GM19239 (cell line): ENCODE measurements at places on chromosomes 6 and 20.

GRCh38 chr6:127566119-127566518 lies 10.9 kb upstream of the C6orf58 start:
- DNase-seq, result no peak

GRCh38 chr6:40383348-40384115 lies 203.6 kb downstream of the LRFN2 start:
- DNase-seq, result no peak

GRCh38 chr6:109799129-109799528 lies 108.0 kb downstream of the FIG4 start:
- no peak for DNase-seq

DNA sequence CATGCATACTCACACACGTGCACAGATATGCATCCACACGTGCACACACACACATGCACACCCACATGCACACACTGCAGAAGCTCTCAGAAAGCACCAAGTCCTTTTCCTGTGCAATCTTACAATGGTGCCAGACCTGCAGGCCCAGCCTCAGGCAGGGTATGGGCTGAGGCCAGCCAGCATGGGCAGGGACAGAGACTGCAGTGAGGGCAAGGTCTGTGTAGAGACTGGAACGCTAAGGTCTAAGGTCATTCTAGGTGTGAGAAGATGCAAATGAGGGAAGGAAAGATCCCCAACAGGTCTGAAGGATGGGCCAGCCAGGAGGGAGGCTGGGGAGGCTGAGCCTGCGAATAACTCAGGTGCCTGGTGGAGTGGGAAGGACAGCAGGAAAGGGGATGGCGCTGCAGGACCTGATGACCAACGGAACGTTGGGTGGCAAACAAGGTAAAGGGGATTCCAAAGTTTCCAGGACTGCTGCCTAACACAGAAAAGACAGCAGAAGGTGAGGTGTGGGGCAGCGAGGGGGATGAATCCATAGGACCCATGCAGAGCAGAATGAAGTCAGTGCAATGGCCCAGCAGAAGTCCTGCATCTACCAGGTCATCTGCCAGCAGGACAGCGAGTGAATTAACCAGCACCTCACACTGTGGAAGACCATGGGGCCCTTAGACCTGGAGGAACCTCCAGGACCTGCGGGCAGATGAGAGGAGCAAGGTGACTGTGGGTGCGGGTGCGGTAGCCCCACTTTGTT lies 67.0 kb downstream of the ABHD12 start:
- DNase-seq, result no peak

DNA sequence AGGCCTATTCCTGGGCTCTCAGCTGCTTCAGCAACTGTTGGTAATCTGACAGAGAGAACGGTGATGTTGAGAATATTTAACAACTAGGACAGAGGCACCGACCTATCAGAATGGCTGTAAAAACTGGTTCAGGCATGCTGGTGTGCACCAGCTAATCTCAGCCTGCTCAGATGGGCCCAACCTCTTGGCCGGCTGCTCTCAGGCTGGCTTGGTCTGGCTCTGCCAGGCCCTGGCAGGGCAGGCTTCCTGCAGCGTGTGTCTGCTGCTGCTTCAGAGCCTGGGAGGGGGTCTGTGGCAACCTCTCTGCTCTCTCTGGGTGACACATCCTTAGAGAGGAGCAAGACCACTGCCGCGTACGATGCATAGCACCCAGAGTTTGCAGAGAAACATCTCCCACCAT lies 4.8 kb downstream of the SLC2A12 start:
- no peak for DNase-seq

- DNase-seq, result no peak
These were observed 287.6 kb downstream of the ESR1 start for GRCh38 chr6:152094992-152095592.

DNA sequence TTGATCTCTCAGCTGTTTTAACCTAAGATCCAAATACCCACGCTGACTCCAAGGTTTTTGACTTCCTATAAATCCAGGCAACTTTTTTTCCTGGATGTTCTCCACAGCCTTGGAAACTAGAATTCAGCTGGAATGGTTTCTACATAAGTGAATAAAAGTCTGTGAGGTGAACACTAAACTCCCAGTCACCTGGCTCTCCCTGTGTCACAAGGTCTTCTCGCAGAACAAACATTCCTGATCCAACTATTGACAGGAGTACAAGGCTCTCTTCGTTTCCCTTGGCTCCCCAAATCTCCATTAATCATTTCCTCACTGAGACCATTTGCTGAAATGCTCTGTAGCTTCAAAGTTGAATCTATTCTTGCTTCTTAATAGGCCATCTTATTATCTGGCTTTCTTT lies 265.7 kb downstream of the ADGRG6 start:
- no peak for DNase-seq

- DNase-seq, result peak; percentile 52
These were observed 129.4 kb upstream of the RIN2 start for GRCh38 chr20:19628570-19629134.

DNA sequence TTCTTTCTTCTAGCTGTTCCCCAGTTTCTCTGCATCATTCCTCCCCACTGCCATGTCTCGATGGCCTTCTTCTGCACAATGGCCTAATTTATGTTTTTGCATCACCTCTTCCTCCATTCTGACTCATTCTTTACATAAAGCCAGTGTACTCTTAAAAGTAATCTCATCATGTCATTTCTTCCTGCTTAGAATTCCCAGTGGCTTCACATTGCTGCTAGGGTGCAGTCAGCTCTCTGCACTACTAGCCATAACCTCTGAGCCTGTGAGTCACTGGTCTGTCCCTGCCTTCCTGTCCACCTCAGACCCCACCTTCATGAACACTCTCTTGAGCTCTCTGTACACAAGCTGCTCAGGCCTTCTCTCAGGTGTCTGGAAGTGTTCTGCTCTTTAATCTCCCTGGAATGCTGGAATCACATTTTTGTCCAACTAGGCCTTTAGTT lies 24.1 kb upstream of the TRIM27 start:
- no peak for DNase-seq

DNA sequence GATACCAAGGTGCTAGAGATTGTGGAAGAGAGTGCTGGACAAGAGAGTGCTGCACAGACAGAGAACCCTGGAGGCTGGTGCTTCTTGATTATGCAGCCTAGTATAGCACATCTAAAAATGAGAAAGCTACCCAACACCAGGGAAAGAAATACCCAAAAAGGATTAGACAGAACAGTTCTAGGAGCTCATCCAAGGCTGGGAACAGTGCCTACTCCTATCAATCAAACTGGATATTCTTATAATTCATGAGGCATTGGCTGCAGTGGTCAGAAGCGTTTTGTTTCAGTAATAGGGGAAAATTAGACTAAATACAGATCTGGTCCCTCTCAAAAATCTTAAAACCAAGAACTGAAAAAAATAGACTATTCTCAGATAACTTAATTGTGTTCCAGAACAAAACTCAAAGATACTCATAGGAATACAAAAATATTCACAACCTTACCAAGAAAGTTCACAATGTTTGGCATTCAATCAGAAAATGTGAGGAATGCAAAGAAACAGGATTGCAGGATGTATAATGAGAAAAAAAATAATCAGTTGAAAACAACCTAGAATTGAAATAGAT lies 222.9 kb downstream of the EPHA7 start:
- no peak for DNase-seq

DNA sequence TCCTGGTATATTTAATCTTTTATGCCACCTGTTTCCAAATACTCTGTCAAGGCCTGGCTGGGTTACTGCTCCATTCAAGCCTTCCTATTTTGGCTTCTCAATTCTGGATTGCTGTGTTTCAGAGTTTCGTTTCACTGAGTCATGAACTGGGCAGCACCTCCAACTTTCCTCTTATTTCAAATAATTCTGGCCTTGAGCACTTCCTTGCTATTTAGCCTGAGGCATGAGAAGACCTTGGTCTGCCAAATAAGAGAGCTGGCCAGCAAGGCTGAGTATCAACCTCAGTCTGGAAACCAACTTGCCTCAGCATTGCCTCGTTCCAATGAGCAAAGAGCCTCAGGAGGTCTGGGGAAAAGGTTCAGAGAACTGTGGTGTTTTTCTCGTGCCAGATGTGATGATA lies 66.6 kb downstream of the TNFAIP3 start:
- DNase-seq, result no peak

DNA sequence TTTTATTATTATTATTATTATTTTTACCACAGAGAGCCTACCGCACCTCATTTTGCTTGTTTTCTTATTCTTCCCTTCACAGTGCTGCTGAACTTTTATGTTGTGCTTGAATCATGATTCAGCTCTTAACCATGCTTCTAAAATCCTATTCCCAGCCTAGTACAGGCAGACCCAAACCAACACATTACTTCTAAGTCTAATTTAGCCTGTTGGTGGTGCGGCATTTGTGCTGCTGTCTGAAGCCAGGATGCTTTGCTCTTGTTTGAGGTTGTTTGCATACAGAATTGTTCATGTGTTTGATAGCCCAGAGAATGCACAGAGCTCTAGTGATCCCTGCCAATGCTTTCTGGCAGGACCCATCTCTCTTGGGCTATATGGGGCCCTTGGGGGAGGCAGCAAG lies 213.5 kb upstream of the KCNG1 start:
- no peak for DNase-seq

- DNase-seq, result no peak
These were observed 11.8 kb downstream of the B4GALT5 start for GRCh38 chr20:49701916-49702315.

GRCh38 chr6:148273962-148274752 lies 68.5 kb upstream of the SASH1 start:
- no peak for DNase-seq

DNA sequence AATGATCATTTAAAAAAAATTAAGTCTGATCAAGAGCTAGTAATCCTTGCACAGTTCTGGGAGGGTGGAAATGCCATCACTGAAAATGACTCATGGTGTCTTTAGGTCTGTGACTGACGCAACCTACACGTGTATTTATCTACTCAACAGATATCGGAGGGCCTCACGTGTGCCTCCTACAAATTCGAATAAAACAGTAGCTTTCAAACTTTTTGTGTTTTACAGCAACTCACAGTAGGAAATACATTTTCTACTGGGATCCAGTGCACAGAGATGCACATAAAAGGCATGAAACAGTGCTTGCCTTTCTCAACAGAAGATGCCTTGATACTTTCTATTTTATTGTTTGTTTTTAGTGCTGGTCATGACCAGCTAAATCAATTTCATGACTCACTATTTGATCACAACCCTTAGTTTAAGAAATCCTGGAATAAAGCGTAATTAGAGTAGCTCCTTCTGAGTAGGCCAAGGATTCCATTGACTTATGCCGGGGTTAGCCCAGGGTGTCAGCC lies 210.0 kb upstream of the SNX9 start:
- DNase-seq, result no peak

DNA sequence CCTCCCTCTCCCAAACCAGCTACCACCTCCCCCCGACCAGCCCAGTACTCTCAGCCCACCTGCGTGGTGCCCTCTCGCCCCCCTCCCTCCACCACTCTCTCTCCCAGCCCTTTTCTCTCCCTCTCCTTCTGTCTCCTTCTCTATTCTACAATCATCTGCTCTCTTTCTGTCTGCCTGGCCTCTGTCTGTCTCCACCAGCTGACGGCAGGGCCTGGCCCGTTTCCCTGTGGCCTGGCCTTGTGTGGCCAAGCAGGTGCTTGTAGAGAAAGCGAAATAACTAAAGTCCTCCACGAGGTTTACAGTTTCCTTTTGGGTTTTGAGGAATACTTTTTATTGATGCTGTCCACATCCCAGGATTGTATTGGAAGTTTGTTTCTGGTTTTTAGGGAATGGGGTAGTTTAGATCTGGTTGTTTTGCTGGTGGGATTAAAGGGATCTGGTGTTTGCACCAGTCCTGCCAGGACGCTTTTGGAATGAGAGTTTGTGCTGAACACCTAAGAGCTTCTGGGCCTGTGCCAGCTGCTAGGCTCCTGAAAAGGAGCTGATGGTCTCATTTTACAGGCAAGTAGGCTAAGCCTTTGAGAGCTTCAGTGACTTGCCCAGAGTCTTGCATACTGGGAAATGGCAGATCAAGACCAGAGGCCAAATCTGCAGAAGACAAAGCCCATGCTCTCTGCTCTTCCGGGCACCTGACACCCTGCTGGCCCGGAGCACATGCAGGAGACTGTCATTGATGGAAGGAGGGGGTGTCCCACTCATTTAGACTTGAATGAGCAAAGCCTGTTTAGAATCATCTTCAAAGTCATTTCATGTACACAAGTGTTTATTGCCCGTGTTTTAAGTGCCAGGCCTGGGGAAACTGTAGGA lies 161.7 kb downstream of the SYCP2 start:
- no peak for DNase-seq

GRCh38 chr20:57756213-57756612 lies 46.4 kb upstream of the PMEPA1 start:
- DNase-seq, result no peak

GRCh38 chr6:72283571-72283970 lies 338.3 kb upstream of the KCNQ5 start:
- no peak for DNase-seq

GRCh38 chr6:1809291-1809988 lies 199.7 kb downstream of the FOXC1 start:
- no peak for DNase-seq

DNA sequence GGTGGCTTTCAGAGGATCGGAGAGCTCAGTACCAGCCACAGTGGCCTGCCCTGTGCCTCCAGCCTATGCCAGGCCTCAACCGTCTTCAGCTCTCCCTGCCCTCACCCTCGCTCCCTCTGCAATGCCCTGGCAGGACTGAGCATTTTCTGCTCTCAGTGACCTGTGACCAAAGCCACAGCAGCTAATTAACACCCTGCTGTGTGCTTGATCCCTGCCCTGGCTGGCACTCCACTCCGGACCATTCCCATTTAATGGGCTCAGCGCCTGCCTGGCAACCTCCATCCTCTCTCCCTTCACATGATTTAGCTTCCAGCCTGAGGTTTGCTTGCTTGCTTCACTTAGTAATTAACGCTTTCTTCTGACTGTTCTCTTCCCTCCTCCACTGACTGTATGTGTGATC lies 287.5 kb downstream of the LRFN2 start:
- no peak for DNase-seq

DNA sequence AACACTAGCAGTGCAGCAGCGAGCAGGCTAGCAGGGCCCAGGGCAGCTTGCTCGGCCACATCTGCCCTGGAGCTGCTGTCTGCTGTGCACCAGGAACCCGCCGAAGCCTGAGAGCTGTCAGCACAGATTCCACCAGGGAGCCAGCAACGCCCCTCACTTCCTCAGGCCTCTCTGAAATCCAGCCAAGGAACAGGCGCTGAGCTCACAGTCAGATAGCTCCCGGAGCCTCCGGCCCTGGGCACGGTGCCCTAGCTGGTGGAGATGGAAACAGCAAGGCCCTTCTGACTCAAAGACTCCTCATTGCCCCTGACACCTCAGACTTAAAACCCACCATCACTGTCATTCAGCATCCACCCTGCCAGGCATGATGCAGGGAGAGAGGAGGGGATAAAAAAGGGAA lies 839.4 kb downstream of the MAFB start:
- no peak for DNase-seq

GRCh38 chr6:37105148-37106050 lies 64.6 kb upstream of the PIM1 start:
- DNase-seq, result no peak

GRCh38 chr20:63254606-63255384 lies 532 bp upstream of the NKAIN4 start:
- no peak for DNase-seq

DNA sequence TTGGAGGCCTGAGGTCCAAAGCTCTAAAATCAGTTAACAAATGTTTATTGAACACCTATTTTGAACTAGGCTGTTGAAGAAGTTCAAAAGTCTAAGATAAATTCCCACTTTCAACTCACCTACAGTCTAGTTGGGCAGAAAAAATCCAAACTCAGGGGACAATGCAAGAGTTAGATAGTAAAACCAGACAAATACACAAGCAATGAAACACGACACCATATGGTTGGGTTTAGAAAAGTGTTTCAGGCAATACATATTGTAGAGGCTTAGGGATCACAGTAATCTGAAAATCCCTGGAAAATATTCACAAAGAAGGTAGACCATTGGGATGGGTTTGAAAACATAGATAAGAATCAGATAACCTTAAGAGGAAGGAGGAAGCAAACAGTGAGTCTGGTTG lies 1.3 kb upstream of the CARMIL1 start:
- no peak for DNase-seq
